ENCODE measurements at places on chromosomes 7 and 10.

DNA sequence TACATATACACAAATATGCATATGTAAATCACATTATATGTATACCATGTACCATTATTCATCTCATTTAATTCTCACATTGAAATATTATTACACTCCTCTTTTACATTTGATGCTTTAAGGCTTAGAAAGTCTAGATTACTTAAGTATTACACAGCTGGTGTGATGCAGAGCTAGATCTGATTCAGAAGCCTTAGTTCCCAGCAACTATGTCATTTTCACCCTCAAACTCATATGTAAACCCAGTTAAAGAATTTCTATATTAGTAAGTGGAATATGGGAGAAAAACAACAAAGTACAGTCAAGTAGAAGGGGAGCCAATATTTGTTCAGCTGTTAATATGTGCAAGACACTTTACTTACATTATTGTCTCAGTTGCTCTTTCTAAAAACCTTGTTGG is 74.3 kb upstream of the CSTF2T start:
- no peak for DNase-seq

DNA sequence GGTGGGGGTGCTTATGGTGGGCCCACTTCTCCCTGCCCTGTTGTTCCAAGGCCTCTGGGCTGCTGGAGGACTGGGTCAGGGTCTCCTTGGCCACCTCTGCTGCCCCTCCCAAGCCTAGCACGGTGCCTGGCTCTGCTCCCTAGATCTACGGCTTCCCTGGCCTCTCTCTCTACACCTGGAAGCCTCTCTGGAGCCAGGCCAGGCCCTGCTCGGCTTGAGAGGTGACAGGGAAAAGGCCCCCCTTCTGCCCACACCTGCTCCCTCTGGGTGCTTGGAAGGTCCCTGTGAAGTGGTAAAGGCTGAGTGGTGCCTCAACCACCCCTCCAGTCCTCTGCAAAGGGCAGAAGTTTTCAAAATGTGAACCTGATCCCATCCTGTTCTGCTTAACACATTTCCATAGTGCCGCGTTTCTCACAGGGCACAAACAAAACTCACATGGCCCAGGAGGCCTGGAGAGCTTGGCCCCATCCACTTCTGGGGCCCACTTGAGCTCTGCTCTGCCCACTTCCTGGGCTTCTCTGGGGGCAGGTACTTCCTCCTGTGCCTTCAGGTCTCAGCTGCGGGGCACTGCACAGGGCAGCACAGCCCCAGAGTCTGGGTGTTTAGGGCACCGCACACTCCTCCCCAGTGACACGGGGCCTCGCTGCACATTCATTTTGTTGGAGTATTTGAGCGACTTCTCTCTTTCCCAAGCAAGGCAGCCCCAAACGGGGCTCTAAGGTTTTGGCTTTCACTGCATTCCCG is 169.9 kb downstream of the PIP4K2A start:
- DNase-seq, result peak; percentile 74

DNA sequence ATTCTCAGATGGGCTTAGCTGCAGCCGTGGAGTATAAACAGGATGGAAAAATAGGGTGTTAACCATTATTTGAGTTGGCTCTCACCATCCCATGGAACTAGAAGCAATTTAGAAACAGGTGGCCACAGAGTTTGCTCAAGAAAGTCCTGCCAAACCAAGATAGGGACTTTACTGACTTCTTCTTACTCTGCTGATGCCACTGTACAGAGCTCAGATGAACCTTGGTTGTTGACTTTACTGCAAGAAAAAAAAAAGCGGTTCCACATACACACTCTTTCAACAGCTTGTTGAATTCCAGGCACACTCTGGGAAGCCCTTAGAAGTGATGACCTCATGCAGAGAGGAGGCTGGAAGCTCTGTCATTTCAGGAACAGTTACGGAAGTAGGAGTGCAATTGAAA is 753.4 kb downstream of the NRG3 start:
- peak; percentile 4 for DNase-seq

GRCh38 chr7:143041346-143041745 is 10.8 kb upstream of the OR6V1 start:
- no peak for DNase-seq

DNA sequence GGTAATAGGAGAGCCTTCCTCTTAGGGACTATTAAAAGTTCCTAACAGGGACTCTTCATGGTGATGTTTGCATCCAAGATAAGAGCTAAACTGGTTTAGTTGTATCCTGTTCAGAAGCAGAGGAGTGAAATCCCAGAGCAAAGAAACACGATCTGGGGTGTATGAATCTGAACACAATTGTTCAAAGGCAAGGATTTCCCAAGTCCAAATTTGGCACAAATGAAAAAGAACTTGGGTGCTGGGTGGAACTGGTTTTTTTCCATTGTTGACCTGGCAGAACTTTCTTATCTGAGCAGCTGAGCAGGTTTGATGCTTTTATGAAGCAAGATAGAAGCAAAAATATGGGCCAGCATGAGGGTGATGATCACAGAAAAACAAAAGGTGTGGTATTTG is 6.0 kb downstream of the AGFG2 start:
- no peak for DNase-seq

DNA sequence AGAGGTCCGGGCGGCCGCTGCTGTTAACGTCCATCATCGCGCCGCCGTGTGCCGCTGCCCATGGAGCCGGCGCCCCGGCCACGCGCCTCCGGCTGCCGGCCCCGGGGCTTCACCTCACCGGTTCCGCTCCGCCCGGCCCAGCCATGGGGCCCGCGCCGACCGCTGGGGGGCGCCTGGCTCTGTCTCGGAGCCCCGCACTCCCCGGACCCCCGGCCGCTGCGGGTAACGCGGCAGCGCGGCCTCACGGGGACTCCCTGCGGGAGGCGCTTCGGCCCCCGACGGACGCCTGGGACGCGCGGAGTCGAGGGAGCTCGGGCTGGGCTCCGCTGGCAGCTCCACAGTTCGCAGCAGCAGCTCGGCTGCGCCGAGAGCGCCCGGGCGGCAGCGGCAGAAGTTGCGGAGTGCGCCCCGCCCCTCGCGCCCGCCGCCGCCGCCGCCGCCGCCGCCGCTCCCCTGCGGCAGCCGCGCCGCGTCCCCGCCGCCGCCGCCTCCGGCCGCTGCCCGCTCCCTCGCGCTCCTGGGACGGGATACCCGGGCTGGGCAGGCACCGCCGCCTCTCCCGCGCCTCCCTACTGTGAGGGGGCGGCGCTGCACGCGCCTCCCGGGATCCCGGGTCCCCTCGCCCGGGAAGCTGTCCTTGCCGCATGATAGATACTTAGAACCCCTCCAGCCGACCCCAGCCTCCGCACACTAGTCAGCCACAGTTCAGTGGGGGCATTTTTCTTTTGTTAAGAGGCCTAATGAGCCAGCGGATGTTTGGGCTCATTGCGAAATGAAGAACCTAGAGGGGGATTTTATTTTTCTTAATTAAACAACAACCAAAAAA is at the start of gene HTR7:
Gene HTR7, minus strand, starts transcription at position 405 of the 826 bp plus-strand sequence. Its CDS starts 368 bp downstream, at position 37.
- peak; percentile 33 for DNase-seq

- DNase-seq, result no peak
Observed at GRCh38 chr7:150404172-150404804, 25.2 kb downstream of the ZNF775 start.

DNA sequence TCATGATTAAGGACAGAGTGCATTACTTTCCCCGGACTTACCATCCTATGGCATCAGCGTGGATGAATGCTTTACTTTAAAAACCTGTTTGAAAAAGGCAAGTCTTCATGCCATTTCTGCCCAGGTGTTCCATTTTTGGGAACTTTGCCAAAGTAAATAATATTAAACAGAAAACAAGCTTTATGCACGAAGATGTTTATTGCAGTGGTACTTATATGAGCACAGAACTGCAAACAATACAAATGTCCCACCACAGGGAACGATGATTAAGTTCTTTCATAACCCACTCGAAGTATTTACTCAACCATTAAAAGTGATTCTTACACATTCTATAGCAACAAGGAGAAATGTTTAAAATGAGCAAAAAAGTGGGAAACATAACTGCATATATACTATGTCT is 109.7 kb upstream of the GDF10 start:
- no peak for DNase-seq

- DNase-seq, result no peak
Observed at GRCh38 chr10:102235598-102235920, 5.8 kb downstream of the PITX3 start.

- no peak for DNase-seq
Observed at GRCh38 chr10:31999070-31999660, 57.1 kb downstream of the KIF5B start.

- no peak for DNase-seq
Observed at GRCh38 chr7:48551652-48552051, 372.7 kb upstream of the CDC14C start.

- no peak for DNase-seq
Observed at GRCh38 chr10:53236941-53237340, 464.4 kb upstream of the MBL2 start.

DNA sequence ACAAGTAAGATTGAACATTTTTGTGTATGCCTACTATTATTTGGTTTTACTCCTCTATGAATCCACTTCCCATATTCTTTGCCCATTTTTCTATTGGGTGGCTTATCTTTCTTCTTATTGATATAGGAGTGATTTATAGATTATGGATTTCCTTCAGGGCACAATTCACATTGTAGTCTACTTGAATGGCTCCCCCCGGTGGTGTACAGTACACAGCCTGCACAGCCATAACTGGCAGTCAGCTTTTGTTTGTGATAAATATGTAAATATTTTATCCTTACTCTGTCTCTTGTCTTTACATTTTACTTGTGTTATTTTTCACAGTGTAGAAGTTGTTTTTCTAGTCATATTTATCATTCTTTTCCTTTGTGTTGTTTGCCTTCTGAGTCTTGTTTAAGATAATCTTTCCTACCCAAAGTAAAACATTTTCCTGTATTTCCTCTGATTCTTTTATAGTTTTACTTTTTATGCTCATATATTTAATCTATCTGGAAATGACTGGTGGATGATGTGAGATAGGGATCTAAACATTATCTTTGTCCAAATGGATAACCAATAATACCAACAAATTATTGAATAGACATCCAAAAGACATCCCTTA is 23.9 kb upstream of the CALD1 start:
- DNase-seq, result no peak

- no peak for DNase-seq
Observed at GRCh38 chr10:110684800-110685446, 40.8 kb downstream of the RBM20 start.

GRCh38 chr7:44327981-44328380 is 2.6 kb upstream of the CAMK2B start:
- DNase-seq, result no peak

- no peak for DNase-seq
Observed at GRCh38 chr7:85025312-85025756, 161.5 kb downstream of the SEMA3D start.

- DNase-seq, result no peak
Observed at GRCh38 chr7:27995228-27995627, 185.4 kb downstream of the JAZF1 start.

- no peak for DNase-seq
Observed at GRCh38 chr7:27925573-27926201, 185.7 kb downstream of the TAX1BP1 start.

DNA sequence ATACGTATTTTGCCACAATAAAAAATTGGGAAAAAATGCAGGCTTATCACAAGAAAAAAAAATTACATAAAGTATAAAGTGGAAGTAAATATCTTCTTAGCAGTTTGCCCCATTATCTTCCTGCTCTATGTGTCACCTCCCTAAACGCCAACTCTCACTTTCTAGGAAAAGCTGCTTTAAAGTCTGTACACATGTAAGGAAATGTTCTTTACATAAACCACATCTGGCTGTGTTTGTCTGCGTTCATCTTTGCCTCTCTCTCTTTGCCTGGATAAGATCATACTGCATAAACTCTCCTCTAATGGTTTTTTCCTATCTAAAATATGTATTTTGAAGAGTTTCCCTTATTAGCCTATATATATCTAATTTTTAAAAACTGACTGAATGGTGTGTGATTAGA is 23.0 kb upstream of the UMAD1 start:
- DNase-seq, result no peak

DNA sequence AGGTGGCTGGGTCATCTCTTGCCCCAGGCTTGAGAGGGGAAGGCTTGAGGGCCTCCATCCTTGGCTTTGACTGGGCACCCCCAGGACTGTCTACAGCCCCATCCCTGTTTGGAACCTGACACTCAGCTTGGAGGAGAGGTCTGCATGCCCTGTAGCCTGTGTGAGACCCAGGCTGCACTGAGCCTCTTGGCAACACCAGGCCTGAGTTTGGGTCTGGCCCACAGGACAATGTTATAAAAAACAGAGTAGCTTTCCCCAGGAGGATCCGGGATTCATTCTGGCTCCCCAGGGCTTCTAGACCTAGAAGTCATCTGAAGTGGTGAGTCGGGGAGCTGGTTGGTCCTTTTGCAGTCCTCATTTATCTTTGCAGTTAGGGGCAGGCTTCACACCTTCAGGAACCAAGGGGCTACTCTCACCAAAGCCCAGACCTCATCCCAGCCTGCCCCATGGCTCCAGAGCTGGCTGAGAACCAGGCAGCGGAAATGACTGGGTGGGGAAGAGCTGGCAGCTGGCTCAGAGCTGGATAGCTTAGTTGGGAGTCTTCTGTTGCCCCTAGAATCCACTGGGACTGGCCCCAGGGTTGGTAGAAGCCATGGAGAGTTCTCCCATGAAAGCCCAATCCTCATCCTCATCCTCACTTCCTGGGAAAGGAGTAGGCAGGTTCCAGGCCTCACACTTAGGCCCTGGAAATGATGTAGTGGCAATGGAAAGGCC is 68.8 kb downstream of the ADCYAP1R1 start:
- no peak for DNase-seq

- DNase-seq, result no peak
Observed at GRCh38 chr10:122617476-122618270, 57.1 kb downstream of the DMBT1 start.

DNA sequence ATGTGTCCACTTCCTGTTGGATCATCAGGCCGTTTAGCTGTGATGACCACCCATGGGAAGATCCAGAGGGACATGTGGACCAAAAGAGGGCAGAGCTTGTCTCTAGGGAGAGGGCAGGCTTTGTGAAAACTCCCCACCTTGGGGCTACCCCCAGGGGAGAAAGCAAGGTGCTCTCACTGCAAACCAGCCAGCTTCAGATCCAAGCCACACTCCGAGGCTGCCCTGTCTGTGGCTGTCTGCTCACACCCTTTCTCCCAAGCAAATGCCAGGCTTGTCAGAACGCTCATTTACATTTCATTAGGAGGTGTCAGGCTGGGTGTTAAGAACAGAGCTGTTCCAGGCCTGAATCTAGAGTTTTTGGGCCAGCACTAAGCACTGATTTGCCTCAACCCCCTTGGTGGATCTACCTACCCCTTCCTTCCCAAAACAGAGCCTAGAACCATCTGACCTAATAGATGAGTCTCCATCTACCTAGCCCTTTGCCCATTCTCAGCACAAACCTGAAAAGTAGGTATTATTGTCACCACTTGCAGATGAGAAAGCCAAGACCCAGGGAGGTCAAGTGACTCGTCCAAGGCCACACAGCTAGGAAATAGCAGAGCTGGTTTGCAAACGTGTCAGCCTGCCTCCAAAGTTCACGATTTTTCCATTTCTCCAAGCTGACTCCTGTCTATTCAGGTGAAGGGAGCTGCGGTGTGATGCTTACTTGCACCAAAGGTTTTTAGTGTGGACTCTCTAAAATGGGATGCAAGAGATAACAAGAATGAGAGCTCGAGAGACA is 130.9 kb downstream of the EMX2 start:
- no peak for DNase-seq

DNA sequence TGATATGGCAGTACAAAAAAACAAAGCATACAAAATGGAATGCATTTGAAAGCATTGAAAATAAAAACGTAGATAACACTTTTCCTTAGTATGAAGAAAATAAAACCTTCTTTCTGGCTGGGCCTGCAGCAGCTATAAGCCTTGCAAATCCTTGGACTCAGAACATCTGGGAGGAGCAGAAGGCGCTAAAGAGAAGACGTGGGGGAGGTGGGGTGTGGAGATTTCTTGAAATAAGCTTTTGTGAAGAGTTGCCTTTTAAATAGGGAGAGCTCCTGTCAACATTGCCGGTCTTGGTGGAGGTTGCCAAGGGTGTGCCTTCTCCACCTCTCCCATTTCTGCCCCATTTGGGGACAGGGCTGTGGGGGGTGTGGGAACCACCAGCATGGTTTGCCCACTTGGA is 128.7 kb downstream of the TMEM178B start:
- DNase-seq, result no peak
